ENCODE measurements at places on chromosomes 4 and X. TPM values are rescaled to one million over a fixed set of nuclear protein-coding genes. Genes with fewer than 3 reads are reported as not detected.
A peak's percentile ranks its signal among the peaks of the same experiment; 100 is the strongest.

DNA sequence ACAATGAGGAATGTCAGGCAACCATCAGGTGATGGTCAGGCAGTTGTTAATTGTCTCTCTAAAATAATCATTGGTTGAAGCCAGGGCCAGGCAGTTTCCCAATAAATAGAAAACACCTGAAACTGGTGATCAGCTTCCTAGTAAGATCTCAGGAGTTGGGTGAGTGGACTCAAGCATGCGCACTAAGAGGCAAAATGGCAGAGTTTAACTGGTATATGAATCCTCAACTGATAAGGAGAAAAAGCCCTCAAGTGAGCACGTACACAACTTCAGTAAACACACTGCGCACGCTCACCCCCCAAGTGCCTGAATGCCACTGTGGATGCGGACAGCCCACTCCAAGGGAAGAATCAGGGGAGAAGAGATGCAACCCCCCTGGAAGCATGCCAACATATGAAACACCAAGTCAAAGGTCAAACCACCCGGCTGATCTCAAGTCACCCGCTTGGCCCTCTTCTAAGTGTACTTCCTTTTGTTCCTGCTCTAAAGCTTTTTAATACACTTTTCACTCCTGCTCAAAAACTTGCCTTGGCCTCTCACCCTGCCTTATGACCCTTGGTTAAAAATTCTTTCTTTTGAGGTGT is 39.9 kb downstream of the LNX1 start:
- DNase-seq = no peak

The CFAP99 gene
- total RNA-seq = not detected

DNA sequence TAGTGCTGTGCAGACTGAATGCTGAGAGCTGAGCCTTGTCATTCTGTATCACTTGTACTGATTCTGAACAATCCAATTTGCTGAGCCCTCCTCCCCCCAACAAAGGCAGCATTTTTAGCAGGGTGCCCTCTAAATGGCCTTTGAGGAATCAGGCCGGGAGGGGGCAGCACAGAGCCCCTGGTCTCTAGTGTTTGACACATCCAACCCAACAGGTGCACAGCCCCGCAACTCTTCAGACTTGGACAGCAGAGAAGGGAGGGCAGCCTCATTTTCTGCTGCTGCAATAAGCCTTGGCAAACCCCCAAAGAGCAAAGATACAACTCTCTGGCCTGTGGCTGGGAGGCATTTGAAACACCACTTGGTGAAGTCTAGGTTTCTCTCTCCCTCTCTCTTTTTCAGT is 3.4 kb downstream of the ATP1B4 start:
- DNase-seq = peak; percentile 46

DNA sequence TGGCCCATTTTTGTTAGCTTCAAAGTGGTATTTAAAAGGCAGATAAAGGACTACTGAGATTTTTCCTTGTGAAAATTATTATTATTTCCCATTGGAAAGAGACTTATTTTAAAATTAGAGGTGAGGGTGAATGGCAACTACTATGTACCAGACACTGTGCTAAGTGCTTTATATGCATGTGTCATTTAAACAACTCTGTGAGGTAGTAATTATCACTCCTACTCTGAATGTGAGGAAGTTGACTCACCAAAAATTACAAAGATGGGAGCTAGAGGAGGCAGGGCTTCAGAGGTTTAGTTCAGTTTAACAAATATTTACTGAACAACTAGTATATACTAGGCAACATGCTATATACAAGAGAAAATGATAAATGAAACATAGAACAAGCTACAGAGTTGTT is 78.2 kb downstream of the MSL3 start:
- no peak for DNase-seq

The SOWAHB gene
- 4.2 TPM for total RNA-seq

- DNase-seq = no peak
Observed at GRCh38 chrX:120768681-120769080, 107.0 kb downstream of the CT47B1 start.

The ADH1B gene
- 134 TPM for total RNA-seq

- peak; percentile 44 for DNase-seq
Observed at GRCh38 chr4:3348621-3349020, 55.8 kb downstream of the RGS12 start.

GRCh38 chr4:155668707-155669220 is 2.1 kb downstream of the GUCY1A1 start:
- DNase-seq = no peak
